Naive thymus-derived CD8-positive, alpha-beta T cell (primary cell): ENCODE measurements at places on chromosomes 1 and 21.

DNA sequence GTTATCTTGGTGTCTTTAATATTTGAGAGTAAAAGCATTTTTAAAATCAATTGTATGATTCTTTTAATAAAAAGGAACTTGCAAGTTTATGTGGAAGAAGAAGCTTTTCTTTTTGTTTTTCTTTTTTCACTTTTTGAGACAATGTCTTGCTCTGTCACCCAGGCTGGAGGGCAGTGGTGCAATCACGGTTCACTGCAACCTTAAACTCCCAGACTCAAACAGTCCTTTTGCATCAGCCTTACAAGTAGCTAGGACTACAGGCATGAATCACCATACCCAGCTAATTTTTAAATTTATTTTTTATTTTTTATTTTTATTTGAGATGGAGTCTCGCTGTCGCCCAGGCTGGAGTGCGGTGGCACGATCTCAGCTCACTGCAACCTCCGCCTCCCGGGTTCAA, 34.1 kb downstream of the CMPK1 start:
- DNase-seq, result no peak

GRCh38 chr1:2348346-2349325, 42.7 kb downstream of the MORN1 start:
- DNase-seq, result no peak

GRCh38 chr1:212667223-212668139, 32.2 kb downstream of the BATF3 start:
- no peak for DNase-seq

DNA sequence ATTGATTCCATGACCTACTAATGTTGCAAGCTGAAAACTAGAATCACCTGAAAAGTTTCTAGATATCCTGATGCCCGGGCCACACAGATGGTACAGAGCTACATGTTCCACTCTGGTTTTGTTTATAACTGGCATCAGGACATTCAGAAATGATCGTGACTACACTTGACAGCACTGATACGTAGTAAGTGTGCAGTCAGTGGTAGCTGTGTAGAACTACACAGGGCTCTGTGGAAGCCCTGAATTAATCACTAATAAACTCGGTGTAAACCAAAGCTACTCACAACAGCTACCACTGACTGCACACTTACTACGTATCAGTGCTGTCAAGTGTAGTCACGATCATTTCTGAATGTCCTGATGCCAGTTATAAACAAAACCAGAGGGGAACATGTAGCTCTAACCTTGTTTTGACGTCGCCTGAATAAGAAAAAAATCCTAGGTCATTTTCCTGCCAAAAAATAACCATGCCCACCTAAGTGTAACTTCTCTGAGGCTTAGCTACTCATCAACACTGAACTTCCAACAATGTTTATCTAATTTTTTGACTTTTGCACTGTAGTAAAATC, 149.7 kb downstream of the TGFBR3 start:
- no peak for DNase-seq

DNA sequence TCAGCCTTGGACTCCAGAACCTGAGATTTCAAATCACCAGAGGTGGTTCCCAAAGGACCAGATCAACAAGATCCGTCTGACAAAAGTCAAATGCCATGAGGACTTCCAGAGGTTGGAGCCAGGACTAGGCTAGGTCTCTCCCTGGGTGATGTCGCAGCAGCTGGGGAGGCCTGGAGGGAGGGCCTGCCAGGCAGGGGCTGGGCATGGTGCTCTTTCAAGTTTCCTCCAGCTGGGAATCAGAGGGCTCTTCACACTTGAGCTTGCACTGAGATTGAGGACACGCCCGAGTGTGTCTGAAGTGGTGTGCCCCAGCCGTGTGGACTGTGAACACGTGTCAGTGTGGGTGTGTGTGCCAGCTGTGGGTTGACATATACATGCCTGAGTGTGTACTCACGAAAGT, 21.3 kb upstream of the RSPO1 start:
- no peak for DNase-seq

DNA sequence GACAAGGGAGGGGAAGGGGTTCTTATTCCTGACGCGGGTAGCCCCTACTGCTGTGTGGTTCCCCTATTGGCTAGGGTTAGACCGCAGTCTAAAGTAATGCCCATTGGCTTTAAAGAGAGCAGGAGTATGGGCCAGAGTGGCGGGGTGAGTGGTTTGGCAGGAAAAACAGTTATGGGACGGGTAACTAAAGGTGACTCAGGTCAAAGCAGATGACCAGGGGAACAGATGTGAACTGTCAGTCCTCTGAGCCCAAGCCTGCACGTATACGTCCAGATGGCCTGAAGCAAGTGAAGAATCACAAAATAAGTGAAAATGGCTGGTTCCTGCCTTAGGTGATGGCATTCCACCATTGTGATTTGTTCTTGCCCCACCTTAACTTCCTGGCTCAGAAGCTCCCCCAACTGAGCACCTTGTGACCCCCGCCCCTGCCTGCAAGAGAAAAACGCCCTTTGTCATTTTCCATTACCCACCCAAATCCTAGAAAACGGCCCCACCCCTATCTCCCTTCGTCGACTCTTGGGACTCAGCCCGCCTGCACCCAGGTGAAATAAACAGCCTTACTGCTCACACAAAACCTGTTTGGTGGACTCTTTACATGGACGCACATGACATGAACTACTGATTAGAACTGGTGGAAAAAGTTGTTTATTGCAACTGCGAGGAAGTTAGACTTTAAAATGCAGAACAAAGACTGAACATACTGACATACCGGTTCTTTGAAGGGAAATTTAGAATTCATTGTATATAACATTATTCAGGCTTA, 758 bp upstream of the ATAD3B start:
- no peak for DNase-seq

- no peak for DNase-seq
Measured at GRCh38 chr1:77133731-77134358, 85.4 kb downstream of the PIGK start.

- DNase-seq, result no peak
Measured at GRCh38 chr1:110870721-110871388, 2.1 kb upstream of the CD53 start.

- DNase-seq, result no peak
Measured at GRCh38 chr21:42232176-42232825, 13.4 kb downstream of the ABCG1 start.

DNA sequence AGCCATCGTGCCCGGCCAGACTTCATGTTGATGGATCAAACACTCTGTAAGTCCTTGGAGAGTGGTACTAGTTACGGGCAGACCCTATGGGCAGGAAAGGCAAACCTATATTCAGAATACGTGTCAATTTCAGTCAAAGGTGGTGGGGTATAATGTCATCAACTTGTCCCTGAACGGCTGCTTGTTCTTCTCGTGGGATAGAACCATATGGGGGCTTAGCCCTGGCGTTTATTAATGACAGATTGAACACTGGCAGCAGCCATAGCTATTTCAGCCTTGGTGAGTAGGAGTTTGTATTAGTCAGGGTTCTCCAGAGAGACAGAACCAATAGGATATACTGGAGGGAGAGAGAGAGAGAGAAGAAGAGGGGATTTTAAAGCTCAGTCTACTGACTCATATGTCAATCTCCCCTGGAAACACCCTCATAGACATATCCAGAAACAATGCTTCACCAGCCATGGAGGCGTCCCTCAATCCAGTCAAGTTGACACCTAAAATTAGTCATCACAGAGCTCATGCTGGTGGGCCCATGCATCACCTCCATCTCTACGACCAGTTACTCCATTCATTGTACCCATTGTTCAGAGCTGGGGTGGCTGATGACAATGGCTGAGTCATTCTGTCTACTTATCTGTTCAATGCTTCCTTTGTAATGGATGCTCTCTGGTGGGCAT, 16.1 kb upstream of the AQP10 start:
- no peak for DNase-seq

DNA sequence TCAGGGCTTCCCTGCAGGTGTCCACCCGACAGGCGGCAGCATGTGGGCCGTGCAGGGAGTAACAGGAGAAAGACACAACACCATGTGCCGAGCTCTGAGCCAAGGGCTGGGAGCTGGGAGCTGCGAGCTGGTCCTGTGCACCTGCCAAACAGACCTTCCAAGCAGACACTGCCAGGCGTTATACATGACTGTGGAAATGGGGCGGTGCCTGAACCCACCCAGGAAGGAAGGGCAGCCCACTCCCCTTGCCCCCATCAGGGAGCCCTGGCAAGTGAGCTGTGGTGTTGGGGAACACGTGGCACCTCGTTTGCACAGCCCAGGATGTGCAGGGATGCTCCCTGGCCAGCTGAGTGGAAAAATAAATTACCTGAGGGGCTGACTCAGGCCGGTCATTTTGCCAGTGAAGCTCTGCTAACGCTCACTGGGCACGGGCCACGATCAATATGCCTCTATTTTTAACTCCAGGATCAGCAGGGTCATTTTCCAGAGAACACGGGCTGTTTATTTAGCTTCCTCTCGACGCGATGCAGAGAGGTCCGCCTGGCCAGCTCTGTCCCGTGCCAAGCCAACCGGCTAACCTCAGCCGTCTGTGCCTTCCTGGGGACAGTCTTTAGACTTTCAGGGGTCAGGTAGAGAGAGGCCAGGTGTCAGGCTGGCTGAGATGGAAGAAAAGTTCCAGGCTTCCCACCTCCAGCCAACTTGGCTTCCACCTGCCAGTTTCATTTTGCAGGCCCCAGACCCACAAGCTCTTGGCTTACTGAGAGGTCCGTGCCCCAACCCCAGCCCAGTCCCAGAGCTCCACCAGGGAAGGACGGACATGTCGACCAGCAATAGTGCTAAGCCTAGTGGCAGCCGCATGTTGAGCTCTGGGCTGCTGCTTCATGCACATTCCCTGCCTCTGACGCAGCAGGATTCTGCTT, 196.7 kb upstream of the VAMP3 start:
- DNase-seq, result no peak

DNA sequence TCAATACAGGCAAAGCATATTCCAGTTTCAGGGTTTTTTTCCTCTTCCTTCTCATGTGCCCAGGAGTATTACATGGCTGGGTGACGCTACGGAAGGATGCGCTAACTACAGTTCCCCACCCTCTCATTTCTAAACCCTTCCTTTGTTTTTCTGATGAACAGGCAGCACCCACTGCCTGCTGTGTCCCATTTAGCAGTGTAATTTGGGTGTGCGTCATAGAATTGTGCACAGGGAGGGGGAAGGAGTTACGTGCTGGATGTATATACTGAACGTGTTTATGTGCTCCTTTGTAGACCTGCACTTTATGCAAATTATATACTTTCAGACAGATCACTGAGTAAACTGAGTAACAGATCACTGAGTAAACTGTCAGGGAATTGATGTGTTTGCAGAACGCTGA, 44.5 kb downstream of the ELAPOR1 start:
- DNase-seq, result no peak

- DNase-seq, result no peak
Measured at GRCh38 chr1:153597206-153597605, 15.7 kb downstream of the S100A16 start.
